ENCODE measurements at places on chromosomes 3 and 15. TPM values are rescaled to one million over a fixed set of nuclear protein-coding genes. Genes with fewer than 3 reads are reported as not detected.

DNA sequence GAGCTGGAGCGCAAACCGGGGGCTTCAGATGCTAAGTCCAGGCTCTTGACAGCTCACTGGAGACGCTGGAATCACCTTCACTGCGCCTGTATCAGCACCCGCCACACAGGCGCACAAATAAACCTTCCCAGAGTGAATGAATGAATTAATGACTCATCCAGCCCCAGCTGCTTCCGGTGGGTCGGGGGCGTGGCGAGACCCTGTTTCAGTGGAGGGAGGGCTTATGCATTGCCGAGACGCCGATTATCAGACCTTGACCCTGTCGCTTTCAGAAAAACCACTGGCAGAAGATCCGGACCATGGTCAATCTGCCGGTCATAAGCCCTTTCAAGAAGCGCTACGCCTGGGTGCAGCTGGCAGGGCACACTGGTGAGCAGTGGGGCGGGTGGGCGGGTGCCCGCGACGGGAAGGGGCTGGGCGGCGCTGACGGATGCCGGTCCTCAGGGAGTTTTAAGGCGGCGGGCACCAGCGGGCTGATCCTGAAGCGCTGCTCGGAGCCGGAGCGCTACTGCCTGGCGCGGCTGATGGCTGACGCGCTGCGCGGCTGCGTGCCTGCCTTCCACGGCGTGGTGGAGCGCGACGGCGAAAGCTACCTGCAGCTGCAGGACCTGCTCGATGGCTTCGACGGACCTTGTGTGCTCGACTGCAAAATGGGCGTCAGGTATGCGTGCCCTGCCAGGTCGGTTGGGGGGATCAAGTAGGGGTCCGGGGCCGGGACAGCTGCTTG, 7.7 kb downstream of the ITPKA start:
- peak overlapping the region; percentile 60 for H3K4me3 ChIP-seq
- H3K27ac ChIP-seq, result no peak overlapping the region
- peaks cover 71% of the 10 kb centered on the region for H3K27me3 ChIP-seq
- peaks cover 3% of the 10 kb centered on the region for H3K36me3 ChIP-seq
- DNase-seq, result no peak

GRCh38 chr3:16511681-16512434, 1.6 kb downstream of the RFTN1 start:
- peak overlapping the region; percentile 85 for H3K27ac ChIP-seq
- H3K27me3 ChIP-seq, result no peaks in the 10 kb centered on the region

GRCh38 chr3:123301331-123302184, 99.8 kb downstream of the SEC22A start:
- no peak overlapping the region for H3K27ac ChIP-seq
- H3K4me1 ChIP-seq, result no peaks in the 10 kb centered on the region
- DNase-seq, result no peak
- H3K27me3 ChIP-seq, result peaks cover 2% of the 10 kb centered on the region
- H3K36me3 ChIP-seq, result no peaks in the 10 kb centered on the region
- H3K4me3 ChIP-seq, result no peak overlapping the region

PLSCR2 gene
- not detected for total RNA-seq

- H3K4me1 ChIP-seq, result no peaks in the 10 kb centered on the region
- H3K36me3 ChIP-seq, result no peaks in the 10 kb centered on the region
- no peaks in the 10 kb centered on the region for H3K27me3 ChIP-seq
- H3K27ac ChIP-seq, result no peak overlapping the region
- H3K4me3 ChIP-seq, result no peak overlapping the region
- no peak for DNase-seq
Observed at GRCh38 chr15:87267798-87268197, 988.7 kb downstream of the NTRK3 start.

DNA sequence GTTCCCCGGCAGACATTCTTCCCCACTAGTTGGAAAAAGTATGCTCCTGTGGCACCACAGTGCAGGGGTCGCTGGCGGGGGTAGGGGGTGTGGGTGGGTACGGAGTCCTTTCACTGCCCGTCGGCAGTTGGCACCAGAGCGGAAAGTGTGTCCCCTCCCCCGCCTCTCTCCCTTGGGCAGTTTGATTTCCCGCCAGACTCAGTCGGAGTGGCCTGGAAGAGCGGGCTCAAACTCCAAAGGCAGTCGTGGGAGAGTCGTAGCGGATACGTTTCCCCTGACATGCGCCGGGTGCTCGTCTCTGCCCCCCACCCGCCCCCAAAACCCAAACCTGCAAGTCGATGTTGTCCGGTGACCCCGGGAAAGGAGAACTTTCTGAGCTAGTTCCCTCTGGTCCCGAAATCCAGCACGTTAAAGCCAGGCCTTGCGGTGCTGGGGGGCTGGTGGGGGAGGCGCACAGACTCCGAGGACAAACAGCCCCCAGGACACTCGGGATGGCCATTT, 4.4 kb upstream of the FOXB1 start:
- H3K27ac ChIP-seq, result peak overlapping the region; percentile 68
- peaks cover 86% of the 10 kb centered on the region for H3K27me3 ChIP-seq
- H3K36me3 ChIP-seq, result peaks cover 35% of the 10 kb centered on the region

ARGFX gene
- not detected for total RNA-seq

- peak overlapping the region; percentile 37 for H3K4me3 ChIP-seq
- peaks cover 57% of the 10 kb centered on the region for H3K27me3 ChIP-seq
- H3K27ac ChIP-seq, result no peak overlapping the region
Observed at GRCh38 chr3:57080171-57080570, 19.7 kb downstream of the SPATA12 start.

DNA sequence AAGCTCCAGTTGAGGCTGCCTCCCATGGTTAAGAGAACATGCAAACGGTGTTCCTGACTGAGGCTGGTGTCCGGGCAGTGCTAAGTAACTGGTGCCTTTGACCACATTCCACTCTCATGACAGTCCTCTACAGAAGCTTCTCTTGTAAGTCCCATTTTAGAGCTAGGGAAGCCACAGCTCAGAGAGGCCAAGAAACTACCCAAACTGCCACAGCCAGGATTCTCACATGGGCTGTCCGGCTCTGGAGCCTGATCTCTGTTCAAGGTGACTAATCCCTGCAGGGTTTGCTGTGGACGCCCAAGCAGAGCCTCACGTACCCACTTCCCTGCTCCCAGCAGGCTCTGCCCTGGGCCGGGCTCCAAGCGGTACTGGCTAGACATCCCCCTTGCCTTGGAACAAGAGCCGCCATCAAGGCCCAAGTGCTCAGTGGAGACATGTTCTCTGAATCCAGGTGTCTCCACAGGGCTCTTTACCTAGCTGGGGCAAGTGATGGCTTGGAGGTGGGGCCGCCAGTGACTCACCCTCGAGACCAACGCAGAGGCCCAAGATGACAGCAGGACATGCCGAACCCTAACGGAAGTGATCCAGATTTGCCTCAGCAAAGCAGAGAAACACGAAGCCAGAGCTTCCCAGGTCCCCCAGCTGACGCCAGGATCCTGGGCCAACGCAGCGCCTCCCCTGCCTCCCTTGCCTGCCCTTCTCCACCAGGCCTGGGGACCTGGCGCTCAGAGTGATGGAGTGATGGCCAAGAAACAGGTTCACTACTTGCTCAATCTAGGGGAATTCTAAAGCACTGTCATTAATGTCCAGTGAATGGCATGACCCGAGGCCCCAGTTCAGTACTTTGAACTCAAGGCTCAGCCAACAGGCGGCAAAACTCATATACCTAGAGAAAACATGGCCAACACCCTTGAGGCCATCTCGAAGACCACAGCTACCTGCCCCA, 24.4 kb downstream of the KLHL25 start:
- H3K36me3 ChIP-seq, result no peaks in the 10 kb centered on the region
- peaks cover 2% of the 10 kb centered on the region for H3K4me1 ChIP-seq
- no peak overlapping the region for H3K4me3 ChIP-seq
- H3K27me3 ChIP-seq, result no peaks in the 10 kb centered on the region
- DNase-seq, result no peak
- no peak overlapping the region for H3K27ac ChIP-seq

DNA sequence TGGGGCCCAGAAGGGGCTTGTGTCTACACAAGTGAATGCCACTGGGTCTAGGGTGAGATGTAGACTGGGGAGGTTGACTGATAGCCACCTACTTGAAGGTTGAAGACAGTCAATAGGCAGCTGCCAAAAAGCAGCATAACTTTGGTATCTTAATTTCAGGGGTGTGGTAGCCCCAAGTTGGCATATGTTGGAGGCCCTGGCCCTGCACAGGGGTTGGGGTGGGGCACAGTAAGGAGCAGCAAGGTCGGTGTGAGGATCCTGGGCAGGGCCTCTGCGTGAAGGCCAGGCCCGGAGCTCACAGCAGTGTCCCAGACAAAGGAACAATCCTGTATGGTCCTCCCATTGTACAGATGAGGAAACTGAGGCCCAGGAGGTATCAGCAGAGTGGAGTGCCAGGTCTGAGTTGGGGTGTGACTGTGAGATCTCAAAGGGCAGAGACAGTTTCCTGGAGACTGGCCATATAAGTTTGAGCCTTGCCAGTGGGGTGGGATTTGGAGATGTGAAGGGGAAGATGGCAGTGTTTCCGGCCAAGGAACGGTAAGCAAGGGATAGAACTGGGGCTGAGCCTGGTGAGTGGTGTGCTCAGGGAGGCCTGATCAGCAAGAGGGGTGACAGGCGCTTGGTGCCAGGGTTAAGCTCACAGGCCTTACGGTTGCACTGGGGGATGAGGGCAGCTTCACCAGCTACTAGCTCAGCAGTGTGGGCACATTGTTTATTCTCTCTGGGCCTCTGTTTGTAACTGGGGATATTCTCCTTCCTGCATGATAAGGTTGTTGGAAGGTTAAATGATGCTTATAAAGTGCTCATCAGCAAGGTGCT, 1.7 kb downstream of the KLHL40 start:
- no peak for DNase-seq
- H3K27ac ChIP-seq, result no peak overlapping the region
- H3K4me1 ChIP-seq, result peaks cover 4% of the 10 kb centered on the region
- H3K27me3 ChIP-seq, result peaks cover 15% of the 10 kb centered on the region
- no peak overlapping the region for H3K4me3 ChIP-seq

FEZF2 gene
- not detected for total RNA-seq

GRCh38 chr3:59386165-59386564, 336.3 kb upstream of the CFAP20DC start:
- peaks cover 84% of the 10 kb centered on the region for H3K4me1 ChIP-seq
- H3K27ac ChIP-seq, result peak overlapping the region; percentile 89
- no peak overlapping the region for H3K4me3 ChIP-seq
- no peak for DNase-seq
- H3K36me3 ChIP-seq, result no peaks in the 10 kb centered on the region

FILIP1L gene
- 4.5 TPM for total RNA-seq

DNA sequence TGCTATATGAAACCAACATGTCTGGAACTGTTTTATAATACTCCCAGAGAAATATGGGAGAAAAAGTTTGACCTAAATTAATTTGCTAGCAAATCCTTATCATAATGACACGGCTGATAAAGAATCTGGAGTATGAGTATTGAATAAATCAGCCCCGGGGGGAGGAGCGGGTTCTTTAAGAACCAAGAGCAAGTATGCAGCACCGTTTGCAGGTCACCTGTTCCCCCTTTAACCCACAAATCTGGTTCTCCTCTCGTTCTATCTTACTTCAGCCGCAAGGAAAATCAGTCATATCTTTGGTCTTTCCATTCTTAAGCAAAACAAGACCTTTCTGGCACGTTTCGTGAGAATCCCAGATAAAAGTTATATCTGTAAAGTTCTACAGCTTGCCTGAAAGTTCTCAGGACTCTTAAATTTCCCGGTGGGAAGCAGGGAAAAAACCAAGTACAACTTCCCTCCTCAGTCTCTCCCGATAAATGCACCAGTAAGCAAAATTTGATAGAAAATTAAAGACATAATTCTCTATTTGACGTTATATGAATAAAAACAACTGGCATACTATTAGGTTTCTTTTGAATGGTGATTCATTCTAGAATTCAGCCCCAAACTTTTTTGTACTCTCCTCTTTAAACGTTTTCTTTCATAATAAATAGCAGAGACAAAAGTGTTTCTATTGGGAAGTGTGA, 348.6 kb downstream of the ZBBX start:
- no peaks in the 10 kb centered on the region for H3K4me1 ChIP-seq
- no peaks in the 10 kb centered on the region for H3K27me3 ChIP-seq
- no peak overlapping the region for H3K4me3 ChIP-seq
- H3K27ac ChIP-seq, result no peak overlapping the region
- DNase-seq, result no peak
- H3K36me3 ChIP-seq, result no peaks in the 10 kb centered on the region

GRCh38 chr3:157856078-157856939, 249.9 kb downstream of the SHOX2 start:
- H3K36me3 ChIP-seq, result no peaks in the 10 kb centered on the region
- no peak overlapping the region for H3K4me3 ChIP-seq
- DNase-seq, result no peak
- no peaks in the 10 kb centered on the region for H3K27me3 ChIP-seq
- no peaks in the 10 kb centered on the region for H3K4me1 ChIP-seq

DNA sequence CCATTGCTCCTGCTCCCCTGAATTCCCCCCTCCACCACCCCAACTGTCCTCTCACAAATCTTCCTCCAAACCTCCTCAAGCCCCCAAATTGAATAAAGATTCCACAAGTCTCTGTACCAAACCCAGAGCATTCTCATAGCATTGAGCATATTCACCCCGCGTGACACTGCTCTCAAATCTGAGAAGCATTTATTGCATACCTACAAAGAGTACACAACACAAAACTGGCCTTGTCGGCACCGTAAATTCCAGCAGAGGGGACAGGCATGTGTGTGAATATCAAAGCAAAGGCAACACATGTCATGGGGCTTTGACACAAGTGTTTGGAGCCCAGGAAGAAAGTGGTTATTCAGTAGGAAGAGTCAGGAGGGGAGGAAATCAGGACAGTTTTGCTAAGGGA, 2.6 kb downstream of the CLDN18 start:
- H3K4me1 ChIP-seq, result no peaks in the 10 kb centered on the region
- no peak for DNase-seq
- H3K27ac ChIP-seq, result no peak overlapping the region
- no peak overlapping the region for H3K4me3 ChIP-seq
- no peaks in the 10 kb centered on the region for H3K27me3 ChIP-seq

DNA sequence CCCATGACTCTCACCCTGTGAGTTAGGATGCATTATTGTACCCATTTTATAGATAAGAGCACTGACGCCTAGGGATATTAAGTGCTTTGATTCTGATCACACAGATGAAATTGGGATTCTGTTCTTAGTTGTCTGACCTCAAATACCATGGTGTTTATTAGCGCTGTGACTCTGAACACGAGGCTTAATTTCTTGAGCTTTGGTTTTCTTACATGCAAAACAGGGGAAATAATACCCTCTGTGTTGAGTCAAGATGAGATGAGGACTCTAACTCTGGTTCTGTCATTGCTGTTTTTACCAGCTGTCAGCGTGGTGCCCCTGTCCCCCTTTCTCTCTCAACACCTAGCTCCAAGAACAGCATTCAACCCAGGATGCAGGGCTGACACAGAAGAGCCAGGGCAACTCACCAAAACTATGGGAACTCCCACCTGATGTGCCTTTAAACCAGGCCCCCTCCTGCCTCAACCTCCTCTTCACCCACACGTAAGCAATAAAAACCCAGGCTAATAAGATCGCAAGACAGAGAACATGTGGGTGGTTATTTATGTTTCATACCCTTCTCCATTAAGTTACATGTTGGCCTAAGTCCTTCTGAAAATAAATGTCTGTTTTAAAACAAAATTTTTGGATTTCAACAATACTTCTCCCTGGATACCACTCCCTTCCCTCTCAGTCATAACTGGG, 100.1 kb upstream of the SPATA12 start:
- no peak overlapping the region for H3K27ac ChIP-seq
- no peaks in the 10 kb centered on the region for H3K36me3 ChIP-seq
- no peak for DNase-seq
- no peaks in the 10 kb centered on the region for H3K27me3 ChIP-seq
- no peak overlapping the region for H3K4me3 ChIP-seq

DPH6 gene
- 13.2 TPM for total RNA-seq

- no peaks in the 10 kb centered on the region for H3K27me3 ChIP-seq
- H3K27ac ChIP-seq, result no peak overlapping the region
- no peaks in the 10 kb centered on the region for H3K4me1 ChIP-seq
- no peaks in the 10 kb centered on the region for H3K36me3 ChIP-seq
- no peak overlapping the region for H3K4me3 ChIP-seq
- no peak for DNase-seq
Observed at GRCh38 chr3:192010490-192010889, 549.5 kb downstream of the PYDC2 start.

All from activated T-helper 2 cell treated with anti-CD3 and anti-CD28 coated beads, Interferon-gamma antibody, Interleukin-2, Interleukin-4, amounts not matched to agents 10 μg/mL and 5 μg/mL and 100 μg/mL, durations not matched to agents 14 hours and 24 hours and 36 hours (primary cell).